ENCODE measurements at places on chromosomes 2 and 18. TPM values are rescaled to one million over a fixed set of nuclear protein-coding genes. Genes with fewer than 3 reads are reported as not detected.

The STEAP3 gene
- 120 TPM for total RNA-seq

The CNDP1 gene
- total RNA-seq, result 66.3 TPM

The PPP1R7 gene
- total RNA-seq, result 25.6 TPM

The CDK15 gene
- total RNA-seq, result 0.13 TPM

The UCN gene
- total RNA-seq, result 2.2 TPM

The SLC11A1 gene
- total RNA-seq, result 3.3 TPM

The SMPD4 gene
- 27.8 TPM for total RNA-seq

The RIT2 gene
- total RNA-seq, result not detected

The SLC4A3 gene
- total RNA-seq, result 0.20 TPM

The AQP12B gene
- total RNA-seq, result not detected

The SLC9A4 gene
- total RNA-seq, result not detected

The CCL20 gene
- total RNA-seq, result not detected

The CIB4 gene
- total RNA-seq, result not detected

The CD207 gene
- total RNA-seq, result not detected

The CDH19 gene
- total RNA-seq, result 2.3 TPM

The AP1S3 gene
- 1.3 TPM for total RNA-seq

The ARHGAP25 gene
- 4.7 TPM for total RNA-seq

The FOXI3 gene
- not detected for total RNA-seq

The HOXD12 gene
- not detected for total RNA-seq

The ATP6V1C2 gene
- 0.10 TPM for total RNA-seq

The LRP1B gene
- 0.25 TPM for total RNA-seq

The ANKRD30BL gene
- total RNA-seq, result not detected

Measured in left lobe of liver (tissue), 2 donors.